ENCODE measurements at places on chromosomes 1 and 21. TPM values are rescaled to one million over a fixed set of nuclear protein-coding genes. Genes with fewer than 3 reads are reported as not detected.

Gene LCE1D
- total RNA-seq: not detected

Gene ESPN
- total RNA-seq: 0.89 TPM

Gene TDRD10
- not detected for total RNA-seq

Gene FAM177B
- total RNA-seq: not detected

Gene FCRLA
- total RNA-seq: not detected

Gene MYBPH
- total RNA-seq: not detected

Gene FAM151A
- total RNA-seq: not detected

DNA sequence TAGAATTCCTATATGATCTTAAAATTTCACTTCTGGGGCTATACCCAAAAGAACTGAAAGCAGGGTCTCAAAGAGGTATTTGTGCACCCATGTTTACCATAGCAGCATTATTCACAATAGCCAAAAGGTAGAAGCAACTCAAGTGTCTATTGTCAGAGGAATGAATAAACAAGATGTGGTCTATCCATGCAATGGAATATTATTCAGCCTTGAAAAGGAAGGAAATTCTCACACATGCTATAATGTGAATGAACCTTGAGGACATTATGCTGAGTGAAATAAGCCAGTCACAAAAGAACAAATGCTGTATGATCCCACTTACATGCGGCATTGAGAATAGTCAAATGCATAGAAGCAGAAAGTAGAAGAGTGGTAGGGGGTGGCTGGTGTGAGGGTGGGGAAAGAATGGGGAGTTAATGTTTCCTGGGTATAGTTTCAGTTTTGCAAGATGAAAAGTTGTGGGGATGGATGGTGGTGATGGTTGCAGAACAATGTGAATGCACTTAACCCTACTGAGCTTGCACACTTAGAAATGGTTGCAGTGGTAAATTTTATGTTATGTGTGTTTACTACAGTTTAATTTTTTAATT lies 122.4 kb downstream of the TOMM20 start:
- no peak for DNase-seq

DNA sequence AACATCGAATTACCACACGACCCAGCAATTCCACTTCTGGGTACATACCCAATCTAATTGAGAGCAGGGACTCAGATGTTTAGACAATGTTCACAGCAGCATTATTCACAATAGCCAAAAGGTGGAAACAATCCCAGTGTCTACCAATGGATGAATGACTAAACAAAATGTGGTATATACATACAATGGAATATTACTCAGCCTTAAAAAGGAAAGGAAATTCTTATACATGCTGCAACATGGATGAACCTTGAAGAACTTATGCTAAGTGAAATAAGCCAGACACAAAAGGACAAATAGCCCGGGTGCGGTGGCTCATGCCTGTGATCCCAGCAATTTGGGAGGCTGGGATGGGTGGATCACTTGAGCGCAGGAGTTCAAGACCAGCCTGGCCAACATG lies 6.9 kb downstream of the KDF1 start:
- DNase-seq: no peak

DNA sequence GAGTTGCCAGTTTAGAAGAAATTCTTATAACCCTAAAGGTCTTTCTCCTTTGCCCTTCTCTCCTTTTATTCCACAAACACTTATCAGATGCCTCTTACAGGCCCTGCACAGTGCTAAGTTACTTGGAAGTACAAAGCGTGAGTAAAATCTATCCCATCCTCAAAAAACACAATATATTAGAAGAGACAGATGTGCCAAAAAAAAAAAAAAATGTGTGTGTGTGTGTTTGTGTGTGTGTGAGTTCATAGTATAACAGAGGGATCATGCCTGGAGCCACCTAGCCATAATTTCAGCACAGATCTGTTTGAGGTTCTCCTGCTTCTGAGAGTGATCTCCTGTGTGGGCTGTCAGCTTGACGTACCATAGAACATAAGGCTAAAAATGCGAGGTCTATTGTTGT lies 5.0 kb downstream of the FAM20B start:
- DNase-seq: no peak

GRCh38 chr1:151585622-151586021 lies 26.2 kb upstream of the SNX27 start:
- DNase-seq: no peak

GRCh38 chr1:212968368-212968863 lies 18.1 kb downstream of the VASH2 start:
- no peak for DNase-seq

DNA sequence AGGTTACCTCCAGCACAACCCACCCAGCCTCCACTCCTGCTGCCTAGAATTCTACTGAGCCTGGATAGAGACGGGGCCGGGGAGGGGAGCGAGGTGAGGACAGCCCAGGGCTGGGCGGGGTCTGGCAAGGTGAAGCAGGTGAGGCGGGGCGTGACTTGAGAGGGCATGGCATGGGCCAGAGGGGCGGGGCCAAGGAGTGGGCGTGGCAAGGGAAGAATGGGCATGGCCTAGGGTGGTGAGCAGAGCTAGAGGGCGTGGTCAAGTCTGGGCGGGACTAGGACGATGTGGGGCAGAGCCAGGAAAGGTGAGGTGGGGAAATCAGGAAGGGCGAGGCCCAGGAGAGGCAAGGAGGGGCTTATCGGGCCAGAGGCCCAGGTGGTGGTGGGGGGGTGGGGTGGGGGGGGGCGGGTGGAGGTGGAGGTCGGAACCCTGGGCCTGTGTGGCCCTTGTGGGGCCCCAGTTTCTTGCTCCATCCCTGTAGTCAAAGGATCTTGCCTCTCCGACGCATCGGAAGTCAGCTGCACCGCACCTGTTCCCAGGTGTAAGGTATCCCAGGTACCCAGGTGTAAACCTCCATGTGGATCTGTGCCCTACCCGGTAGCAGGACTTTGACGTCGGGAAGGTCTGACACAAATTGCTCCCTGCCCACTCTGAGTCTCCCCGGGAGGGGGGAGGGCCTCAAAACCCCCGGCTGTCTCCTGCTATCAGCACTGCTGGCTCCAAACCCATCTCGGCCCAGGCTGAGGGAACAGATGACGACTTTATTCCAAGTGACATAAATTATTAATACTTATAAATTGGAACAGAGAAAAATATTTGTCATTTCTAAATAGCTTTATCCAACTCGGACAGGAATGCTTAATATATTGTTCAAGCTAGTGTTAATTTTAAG lies 32.9 kb upstream of the UTS2 start:
- peak; percentile 28 for DNase-seq

GRCh38 chr1:66384258-66384921 lies 149.6 kb upstream of the SGIP1 start:
- no peak for DNase-seq

DNA sequence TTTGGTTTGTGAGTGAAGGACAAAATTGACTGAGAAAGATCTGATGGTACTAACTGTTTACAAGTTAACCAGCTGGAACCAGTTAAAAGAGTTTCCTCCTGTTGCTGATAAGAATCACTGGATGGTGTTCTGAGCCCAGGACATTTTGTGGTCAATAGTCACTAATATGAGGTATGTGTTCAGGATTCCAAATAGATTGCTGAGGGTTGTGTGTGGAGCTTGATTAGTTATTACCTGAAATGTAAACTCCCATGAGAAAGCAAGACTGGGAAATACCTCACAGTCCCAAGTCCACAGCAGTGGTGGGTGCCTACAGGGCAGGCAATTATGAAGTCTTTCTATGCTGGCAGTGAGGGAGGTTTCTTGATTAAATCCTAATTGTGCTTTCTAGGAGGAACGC lies 164.6 kb downstream of the DNM3 start:
- DNase-seq: no peak

Data from activated naive CD4-positive, alpha-beta T cell treated with anti-CD3 and anti-CD28 coated beads, Interleukin-2, amount 50 U/mL, for 72 hours (primary cell).